ENCODE measurements at places on chromosomes 3 and 15.

DNA sequence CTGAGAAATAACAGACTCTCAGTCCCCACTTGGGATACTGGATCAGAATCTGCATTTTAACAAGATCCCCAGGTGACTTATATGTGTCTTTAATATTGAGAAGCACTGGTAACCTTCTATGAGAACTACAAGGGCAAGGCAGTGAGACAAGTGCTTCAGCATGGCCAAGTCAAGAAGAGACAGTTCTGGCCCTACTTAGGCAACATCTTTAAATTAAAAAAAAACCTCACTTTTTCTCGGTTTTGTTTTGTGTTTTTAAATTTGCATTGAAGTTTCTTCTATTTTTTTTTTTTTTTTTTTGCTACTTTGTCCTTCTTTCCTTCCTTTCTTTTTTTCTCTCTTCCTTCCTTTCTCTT, 42.5 kb upstream of the SPTSSB start:
- DNase-seq, result no peak

DNA sequence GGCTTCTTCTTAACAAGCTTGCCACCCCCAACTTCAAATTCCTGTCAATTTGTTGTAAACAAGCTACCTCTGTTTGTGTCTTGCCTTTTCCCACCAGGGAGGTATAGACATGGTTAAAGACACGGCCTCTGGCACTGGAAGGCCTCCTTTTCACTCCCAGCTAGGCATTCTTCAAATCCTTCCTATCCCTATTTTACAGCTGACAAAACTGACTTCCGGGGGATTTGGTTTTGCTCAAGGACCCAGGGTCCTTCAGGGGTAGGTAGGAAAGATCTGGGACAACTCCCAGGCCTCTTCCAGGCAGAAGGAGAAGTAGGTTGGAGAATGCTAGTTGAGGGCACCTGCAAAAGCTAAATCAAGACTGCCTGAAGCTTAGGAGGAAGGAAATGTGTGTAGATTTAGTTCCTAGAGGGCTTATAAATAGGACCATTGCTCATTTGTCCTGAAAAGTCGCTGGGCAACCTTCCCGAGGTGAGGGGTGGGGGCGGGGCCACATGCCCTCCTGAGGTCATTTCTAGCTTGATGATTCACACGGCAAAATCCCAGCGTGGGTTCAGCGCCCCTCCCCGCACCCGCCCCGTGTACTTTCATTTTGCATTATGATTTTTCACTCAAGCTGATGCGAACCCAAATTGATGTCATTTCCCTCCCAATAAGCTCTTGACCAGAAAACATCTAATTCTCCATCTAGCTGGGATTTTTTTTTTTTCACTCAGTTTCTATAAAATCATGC, 365.5 kb downstream of the SHQ1 start:
- DNase-seq, result no peak

- no peak for DNase-seq
Observed at GRCh38 chr3:22360970-22361369, 610.0 kb upstream of the ZNF385D start.

- no peak for DNase-seq
Observed at GRCh38 chr15:40344217-40344616, 3.5 kb upstream of the CCDC9B start.

GRCh38 chr3:128482666-128483656, 10.0 kb downstream of the GATA2 start:
- DNase-seq, result no peak

DNA sequence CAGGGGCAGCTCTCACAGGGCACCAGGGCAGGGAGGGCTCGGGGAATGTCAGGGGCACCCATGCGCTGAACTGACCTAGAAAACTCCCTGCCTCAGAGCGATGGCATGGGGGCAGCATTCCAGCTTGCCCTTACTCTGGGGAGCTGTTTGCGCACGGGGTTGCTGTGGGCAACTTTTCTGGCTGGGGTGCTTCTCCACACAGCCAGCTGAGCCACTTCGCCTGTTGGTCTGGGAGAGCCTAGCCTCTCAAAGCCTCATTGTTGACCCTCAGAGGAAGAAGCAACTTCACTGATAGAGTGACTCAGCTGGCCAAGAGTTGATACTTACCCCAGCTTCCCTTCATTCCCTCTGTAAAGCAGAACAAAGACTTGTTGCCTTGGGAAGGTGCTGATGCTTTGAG, 42.6 kb upstream of the MRPS22 start:
- DNase-seq, result no peak

DNA sequence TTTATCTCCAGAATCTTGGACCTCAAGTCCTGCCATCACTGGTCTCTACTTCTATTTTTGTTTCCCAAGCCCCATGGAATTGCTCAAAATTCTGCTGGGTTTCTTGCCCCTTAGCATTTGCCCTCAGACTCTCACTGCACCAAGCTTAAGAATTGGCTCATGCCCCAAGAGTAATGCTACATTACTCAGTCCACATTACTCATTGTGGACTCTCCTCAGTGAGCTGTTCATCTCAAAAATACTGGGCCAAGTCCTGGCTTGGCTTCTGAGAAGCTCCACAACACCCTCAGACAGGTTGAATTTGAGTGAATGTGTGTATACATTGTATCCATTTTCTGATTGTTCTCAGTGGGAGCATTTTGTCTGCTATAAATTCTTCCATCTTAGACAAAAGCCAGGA, 364.4 kb upstream of the ARHGEF26 start:
- no peak for DNase-seq

DNA sequence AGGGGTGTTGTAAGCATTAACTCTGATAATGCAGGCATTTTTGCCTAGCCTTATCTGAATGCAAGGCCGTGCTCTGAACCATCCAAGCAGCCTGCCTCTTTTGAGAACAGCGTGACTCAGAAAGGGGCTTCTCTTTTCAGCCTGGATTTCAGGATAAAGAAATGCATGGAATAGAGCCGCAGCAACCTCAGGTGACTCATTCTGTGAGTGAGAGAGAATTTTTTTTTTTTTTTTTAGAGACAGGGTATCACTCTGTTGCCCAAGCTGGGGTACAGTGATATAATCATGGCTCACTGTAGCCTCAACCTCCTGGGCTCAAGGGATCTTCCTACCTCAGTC, 20.6 kb upstream of the PDE8A start:
- no peak for DNase-seq

DNA sequence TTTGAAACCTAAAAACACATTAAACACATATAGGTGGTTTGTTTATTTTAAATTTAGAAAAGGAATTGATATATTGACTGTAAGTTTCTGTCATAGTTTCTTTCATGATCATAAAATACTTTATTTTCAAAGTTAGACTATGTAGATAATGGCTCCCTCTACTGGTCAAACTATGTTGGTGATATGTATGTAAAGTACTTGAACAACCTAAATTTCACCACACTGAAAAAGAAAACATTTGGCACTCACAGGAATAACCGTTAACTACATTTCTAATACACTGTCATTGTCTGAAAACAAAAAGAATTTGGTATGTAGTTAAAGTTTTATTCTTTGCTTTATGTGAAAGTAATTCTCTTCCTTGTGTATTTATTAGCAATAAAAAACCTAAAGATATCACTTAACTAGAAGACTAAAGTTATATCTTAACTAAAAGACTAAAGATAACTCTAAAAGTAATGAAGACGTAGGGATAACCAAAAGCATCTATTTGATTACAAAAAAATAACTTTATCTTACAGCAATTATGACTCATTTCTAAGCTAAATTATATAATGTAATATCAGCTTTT, 427.5 kb downstream of the VGLL3 start:
- no peak for DNase-seq

- DNase-seq, result no peak
Observed at GRCh38 chr3:146166826-146167225, 5.8 kb upstream of the PLOD2 start.

DNA sequence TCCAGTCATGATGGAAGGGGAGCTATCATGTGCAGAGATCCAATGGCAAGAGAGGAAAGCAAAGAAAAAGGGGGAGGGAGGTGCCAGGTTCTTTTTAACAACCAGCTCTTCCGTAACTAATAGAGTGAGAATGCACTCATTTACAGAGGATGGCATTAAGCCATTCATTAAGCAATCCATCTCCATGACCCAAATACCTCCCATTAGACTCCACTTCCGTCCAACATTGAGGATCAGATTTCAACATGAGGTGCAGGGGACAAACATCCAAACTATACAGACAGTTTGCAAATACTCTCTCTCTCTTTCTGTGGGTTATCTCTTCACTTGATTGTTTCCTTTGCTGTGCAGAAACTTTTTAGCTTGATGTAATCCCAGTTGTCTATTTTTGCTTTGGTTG, 21.2 kb downstream of the ZDHHC23 start:
- DNase-seq, result no peak

GRCh38 chr3:152234657-152235375, 33.9 kb upstream of the MBNL1 start:
- DNase-seq, result no peak

- DNase-seq, result no peak
Observed at GRCh38 chr3:112101916-112102315, 15.7 kb downstream of the C3orf52 start.

DNA sequence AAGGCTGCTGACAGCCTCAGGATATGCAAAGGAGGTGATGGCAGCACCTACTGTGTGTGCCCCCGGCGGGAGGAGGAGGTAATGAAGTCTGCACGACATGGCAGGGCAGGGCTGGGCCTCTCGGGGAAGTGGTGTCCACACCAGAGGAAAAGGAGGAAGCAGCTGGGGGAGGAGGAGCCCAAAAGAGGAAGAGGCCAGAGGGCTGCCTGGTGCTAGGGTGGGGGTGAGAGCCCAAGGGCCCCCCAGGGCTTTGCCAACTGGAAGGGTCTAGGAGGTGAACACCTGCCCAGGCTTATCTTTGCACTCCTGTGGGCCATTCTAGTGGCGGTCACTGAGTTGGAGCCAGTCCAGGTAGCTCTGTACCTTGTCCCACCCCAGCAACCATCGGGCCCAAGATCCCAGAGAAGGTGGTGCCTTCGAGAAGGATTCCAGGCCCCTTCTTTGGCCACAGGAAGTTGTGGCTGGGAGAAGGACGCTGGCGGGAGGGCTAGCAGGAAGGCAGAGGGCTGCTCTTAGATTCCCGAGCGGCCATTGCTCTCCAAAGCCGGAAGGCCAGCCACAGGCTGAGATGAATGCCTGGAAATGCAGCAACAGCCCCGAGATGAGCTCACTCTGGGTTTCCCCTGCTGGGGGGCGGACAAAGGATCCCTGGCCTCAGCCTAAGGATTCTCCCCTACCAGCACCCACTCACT, 7.0 kb downstream of the GNAI2 start:
- no peak for DNase-seq

GRCh38 chr3:51391566-51392354, 675 bp downstream of the RBM15B start:
- DNase-seq, result no peak

DNA sequence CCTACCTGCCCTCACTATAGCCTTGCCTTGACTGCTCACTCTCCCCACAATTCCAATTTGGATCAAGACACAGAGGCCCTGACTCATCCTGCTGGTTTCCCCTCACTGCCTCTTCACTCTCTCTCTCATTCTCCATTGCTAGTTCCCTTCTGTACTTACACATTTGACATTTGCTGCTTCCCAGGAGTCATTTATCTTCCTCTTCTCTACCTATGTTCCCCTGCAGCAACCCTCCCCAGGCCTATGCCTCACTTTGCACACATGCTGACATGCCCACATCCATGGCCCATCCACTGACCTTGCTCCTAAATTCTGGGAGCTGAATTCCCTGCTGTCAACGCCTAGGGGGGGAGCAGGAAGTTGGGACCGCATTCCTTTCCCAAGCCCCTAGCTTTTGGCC, 82.2 kb downstream of the SRGAP3 start:
- no peak for DNase-seq

DNA sequence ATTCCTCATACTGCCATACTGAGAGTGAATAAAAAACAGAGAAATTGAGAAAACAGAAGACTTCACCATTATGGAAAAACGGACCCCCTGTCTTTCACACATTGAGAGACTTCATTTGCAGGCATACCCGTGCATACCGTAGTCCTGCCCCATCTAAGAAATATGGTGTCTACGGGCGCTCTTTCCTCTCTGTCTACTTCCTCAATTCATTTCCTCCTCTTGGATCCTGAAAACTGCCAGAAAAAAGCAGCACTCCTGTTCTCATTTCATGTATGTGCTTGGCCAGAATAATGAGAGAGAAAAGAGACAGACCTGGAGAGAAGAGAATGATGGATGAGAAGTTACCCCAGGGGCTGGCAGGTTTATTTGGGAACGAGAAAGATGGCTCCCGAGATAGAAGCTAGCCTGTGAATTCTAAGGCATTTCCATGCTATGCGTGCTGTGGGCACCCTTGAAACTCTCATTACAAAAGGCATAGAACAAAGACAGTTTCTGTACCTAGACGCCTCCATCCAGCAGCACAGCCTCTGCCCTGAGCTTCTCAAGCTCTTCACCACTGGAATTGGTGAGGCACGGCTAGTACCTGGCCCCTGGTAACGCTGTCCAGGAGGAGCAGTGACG, 62.5 kb upstream of the EPHB3 start:
- no peak for DNase-seq

DNA sequence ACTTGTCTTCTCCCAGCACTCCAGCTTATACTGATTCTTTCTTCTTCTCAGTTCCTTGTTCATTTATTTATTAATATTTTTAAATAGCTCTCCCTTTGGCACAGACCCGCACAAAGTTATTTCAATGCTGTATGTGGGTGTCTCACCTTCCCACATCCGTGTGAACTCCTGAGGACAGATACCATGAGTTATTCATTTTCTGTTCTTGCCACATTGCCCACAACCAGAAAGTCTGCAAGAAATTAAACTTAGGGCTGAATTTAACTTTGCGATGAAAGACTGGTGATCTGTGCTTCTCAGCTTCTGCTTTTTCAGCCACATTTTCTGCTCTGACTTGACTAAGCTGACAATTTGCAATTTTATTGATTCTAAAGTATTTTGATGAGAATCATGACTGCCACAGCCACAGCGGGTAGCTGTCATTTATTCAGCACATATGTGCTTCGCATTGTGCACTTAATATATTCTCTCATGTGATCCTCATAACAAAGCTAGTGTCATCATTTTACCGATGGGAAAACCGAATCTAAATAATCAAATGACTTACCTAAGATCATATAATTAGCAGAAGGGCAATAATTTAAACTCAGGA, 569.8 kb downstream of the EDEM1 start:
- no peak for DNase-seq

GRCh38 chr15:51198701-51199232, 104.1 kb upstream of the TNFAIP8L3 start:
- no peak for DNase-seq

DNA sequence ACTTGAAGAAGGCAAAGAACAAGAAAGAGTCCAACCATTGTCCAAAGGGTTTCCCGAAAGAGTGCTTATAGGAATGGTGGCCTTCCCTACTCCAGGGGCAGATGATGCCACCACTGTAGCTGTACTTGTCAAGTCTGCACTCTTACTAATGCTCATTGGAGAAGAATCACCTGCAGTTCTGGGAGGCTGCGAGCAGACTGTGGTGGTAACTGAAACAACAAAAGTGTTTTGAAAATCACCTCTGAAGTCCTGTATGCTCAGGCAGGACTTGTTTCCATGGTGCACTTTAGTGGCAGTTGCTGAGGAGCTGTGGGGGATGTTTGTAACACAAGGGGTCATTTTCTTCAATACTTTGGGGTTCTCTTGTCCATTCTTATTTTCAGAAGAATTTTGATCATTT, 36.0 kb downstream of the USF3 start:
- DNase-seq, result no peak

All from AG09319 (cell line).